ENCODE measurements at places on chromosomes 4 and X. TPM values are rescaled to one million over a fixed set of nuclear protein-coding genes. Genes with fewer than 3 reads are reported as not detected.

The AADAT gene
- total RNA-seq = not detected

GRCh38 chr4:5474756-5475155 is 233.6 kb downstream of the EVC2 start:
- DNase-seq = no peak

GRCh38 chr4:92099861-92100260 is 203.9 kb upstream of the GRID2 start:
- no peak for DNase-seq

DNA sequence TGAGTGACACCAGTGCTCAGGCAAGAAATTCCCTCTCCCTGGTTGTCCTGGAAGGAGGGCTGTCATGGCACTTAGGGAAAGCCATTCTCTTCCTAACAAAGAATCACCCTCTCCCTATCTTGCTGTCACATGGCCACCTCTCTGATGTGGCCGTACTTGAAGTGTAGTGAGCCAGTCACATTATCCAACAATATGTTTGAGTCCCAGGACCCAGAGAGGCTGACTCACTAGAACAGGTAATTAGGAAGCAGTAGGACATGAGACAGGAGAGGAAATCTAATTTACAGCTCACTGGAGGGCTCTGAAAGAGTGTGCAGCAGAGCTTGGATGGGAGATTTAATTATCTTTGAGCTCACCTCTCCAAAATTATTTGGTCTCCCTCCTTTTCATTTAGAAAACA is 299.1 kb downstream of the ARHGAP24 start:
- no peak for DNase-seq
